Omental fat pad (tissue), 4 donors: ENCODE measurements at places on chromosomes 13 and 19. TPM values are rescaled to one million over a fixed set of nuclear protein-coding genes. Genes with fewer than 3 reads are reported as not detected.

DNA sequence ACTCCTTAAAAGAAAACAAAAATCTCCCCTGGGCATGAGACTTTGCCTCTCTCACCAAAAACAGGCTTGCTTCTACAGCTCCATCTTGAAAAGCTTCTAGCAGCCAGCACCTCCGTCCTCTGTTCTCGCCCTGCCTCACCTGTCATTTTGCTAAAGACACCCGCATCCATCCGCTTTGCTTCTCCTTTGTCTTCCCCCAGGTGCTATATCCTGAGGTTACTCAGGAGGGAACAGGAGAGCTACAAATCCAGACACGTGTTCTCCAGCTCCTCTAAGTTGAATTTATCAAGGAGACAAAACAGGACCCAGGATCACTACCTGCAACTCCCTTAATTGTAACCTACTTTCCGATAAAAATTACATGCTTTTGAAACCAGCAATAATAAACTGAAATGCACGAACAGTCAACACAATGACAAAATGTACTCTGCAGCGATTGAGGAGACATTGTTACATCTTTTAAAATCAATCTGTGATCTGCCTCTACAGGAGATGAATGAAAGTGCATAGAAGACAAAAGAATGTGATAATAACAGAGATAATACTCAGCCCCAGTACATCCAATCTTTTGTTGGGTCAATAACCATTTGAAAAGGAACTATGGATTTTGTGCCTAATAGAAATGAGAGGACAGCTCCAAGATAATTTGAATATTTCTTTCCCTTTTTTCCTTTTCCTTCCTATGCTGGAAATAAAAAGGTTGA, 221.2 kb downstream of the DCLK1 start:
- DNase-seq, result no peak

Gene ZNF573
- 4.7 TPM for total RNA-seq

Gene CEBPA
- 156 TPM for total RNA-seq

Gene CBY2
- total RNA-seq, result not detected

Gene IFT88
- 13.3 TPM for total RNA-seq

GRCh38 chr13:96203471-96203870, 113.6 kb downstream of the HS6ST3 start:
- no peak for DNase-seq

Gene POSTN
- total RNA-seq, result 85.6 TPM

- DNase-seq, result no peak
Measured at GRCh38 chr13:21686751-21687391, 16.0 kb downstream of the FGF9 start.

- no peak for DNase-seq
Measured at GRCh38 chr19:12042893-12043292, 7.4 kb upstream of the ZNF433 start.

DNA sequence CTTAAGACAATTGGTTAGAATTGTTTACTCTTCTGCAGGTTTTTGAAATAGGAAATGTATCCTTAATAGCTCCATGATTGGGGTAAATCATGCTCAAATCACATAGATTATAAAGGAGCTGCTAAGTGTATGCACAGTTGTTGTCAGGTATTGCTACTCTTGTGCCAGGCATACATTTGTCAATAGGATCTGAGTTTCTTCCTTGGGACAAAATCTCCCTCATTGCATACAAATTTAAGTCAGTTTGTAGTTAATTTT, 109.3 kb upstream of the MLNR start:
- no peak for DNase-seq

Gene DACT3
- total RNA-seq, result 0.56 TPM

Gene SELENOV
- total RNA-seq, result not detected

Gene LIM2
- not detected for total RNA-seq

Gene FCER2
- 1.1 TPM for total RNA-seq
